ENCODE measurements at places on chromosomes 11 and 22.

- DNase-seq, result no peak
Observed at GRCh38 chr11:75264971-75265370, 24.4 kb downstream of the TPBGL start.

DNA sequence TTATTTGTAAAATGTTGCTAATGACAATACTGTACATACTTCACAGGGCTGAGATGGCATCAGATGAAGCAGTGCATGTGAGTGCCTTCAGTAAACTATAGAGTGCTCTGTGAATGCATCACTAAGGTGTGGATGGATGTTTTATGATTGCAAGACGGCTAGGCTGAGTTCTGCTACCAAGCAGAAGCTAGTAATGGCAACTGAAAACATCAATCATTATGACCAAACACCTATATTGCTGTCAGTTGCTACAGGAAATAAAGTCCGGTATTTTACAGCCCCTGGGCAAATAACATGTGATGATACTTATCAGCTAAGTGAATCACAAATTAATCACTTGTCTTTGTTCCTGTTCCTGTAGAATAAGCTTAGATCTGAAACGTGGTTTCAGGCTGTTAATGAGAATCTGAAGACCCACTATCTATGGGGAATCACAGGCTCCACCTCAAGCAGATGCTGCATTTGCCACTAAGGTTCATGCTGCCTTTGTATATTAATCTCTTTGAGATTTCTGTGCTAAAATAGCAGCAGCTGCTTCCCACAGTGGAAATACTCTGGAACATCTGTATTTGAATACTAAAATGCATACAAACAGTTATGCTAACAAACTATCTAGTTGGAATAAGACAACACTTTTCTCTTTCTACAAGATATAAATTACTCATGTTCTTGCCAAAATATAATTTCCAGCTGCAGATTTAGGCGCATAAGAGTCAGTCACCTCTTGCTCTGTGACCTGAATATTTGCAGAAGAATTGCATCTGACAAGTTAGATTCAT is 254.0 kb upstream of the PITPNB start:
- no peak for DNase-seq

GRCh38 chr11:58609723-58610122 is 12.7 kb upstream of the CNTF start:
- no peak for DNase-seq

DNA sequence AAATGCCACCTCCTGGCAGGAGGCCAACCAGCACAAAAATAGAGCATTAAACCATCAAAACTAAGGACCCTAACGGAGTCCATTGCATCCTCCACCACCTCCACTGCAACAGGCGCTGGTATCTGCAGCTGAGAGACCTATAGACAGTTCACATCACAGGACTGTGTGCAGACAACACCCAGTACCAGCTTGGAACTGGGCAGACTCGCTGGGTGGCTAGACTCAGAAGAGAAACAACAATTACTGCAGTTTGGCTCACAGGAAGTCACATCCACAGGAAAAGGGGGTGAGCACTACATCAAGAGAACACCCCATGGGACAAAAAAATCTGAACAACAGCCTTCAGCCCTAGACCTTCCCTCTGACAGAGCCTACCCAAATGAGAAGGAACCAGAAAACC is 11.6 kb upstream of the TMEM45B start:
- DNase-seq, result no peak

GRCh38 chr11:10324474-10324873 is 19.6 kb downstream of the ADM start:
- no peak for DNase-seq

DNA sequence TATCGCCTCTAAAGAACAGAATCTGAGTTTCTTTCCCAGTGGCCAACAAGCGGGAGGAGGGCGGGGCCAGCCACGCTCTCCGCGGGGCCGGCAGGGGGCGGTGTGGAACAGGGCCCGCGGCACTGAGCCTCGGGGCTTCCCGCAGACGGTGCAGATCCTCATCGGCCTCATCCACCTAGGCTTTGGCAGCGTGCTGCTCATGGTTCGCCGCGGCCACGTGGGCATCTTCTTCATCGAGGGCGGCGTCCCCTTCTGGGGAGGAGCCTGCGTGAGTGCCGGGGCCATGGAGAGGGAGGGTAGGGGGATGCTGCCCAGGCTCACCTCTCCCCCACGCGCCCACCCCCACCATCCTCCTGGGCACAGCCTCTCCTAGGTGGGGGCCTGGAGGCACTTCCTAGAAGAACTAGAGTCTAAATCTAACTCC is 10.7 kb downstream of the MS4A15 start:
- peak; percentile 34 for DNase-seq

DNA sequence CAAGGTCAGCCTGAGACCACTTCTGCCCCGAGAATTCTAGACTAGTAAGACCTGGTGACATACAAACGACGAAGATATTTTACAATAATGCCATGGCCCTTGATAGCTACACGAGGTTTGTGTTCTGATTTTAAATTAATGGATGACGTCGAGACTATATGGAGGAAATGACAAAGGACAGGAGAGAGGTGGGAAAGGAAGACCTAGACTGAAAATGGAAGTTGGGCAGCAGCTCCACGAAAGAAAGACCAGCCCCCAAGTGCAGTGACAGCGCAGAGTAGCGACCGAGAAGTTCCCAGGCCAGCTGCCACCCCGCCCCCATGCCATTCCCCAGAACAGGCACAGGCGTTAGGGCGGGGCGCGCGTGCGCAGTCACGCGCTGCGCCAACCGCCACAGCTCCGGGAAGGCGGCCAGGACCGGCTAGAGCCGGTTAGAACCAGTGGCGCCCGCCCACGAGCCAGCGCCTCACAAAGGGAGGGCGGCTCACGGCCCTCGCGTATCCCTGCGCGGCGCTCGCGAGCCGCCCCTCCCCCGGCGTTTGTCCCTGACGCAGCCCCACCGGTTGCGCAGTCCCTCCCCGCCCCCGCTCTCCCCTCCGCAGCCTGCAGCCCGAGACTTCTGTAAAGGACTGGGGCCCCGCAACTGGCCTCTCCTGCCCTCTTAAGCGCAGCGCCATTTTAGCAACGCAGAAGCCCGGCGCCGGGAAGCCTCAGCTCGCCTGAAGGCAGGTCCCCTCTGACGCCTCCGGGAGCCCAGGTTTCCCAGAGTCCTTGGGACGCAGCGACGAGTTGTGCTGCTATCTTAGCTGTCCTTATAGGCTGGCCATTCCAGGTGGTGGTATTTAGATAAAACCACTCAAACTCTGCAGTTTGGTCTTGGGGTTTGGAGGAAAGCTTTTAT is 1.5 kb upstream of the MALAT1 start:
- DNase-seq, result peak; percentile 99

DNA sequence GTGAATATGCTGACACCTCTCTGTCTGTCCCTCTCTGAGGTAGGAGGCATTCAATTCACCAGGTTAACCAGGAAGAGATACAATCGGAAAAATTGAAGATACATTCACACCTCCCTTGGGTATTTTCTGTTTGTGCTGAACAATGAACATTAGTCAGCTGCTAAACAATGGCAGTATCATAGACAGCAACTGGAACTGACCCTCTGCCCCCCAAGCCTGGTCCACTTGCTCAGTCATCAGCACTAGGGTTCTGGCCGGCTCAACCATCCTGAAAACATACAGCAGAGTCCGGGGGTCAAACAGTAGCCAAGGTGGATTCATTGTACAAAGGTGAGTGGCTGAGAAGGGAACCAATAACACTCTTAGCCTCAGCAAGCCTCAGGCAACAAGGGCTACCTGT is 4.0 kb downstream of the NECTIN1 start:
- DNase-seq, result no peak

DNA sequence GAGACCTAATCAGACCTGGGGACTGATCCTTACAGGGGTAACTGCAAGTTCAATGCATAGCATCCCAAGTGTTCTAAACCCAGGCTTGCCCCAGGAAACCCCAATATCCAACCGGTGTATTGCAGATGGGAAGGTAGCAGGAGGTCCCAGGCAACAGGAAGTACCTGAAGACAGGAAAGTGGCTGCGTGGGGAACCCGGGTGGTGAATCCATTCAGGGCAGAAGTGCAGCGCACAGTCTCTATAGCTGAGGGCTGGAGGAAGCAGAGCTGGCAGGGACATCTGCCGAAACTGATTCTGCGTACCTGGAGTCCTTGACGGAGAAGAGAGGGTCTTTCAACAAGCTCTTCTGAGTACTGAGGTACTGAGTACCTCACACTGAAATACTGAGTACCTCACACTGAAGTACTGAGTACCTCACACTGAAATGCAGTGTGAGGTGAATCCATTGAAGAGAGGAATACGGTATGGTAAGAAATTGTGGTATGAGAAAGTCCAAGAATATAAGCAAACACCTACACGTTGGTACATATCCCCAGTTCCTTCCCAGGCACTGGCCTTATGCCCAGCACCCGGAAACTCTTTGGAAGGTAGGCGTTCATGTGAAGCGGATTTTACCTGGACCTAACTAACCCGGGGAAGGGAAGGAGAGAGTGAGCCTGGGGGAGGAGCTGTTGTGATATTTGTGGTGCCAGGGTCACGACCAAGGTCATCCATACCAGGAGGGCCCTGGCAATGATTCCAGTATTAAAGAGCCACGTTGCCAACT is 20.1 kb downstream of the SCN4B start:
- no peak for DNase-seq

DNA sequence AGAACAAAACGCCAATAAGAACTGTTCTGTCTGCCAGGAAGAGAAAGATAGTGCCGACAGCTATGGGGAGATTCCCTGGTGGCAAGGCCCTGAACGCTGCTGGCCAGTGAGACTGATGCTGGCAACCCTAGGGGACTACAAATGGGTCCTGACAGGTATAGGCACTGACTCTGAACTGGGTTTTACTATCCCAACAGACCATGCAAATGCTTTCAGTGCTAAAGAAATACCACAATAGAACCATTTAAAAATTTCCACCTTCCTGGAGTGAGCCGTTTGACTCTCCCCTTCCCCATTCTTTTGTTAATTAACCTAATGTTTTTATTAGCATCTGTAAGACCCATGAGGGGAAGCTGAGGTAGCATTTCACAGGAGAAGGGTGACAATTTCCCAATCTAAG is 25.7 kb downstream of the USP28 start:
- DNase-seq, result no peak

- no peak for DNase-seq
Observed at GRCh38 chr22:48780597-48781277, 1046.9 kb downstream of the BRD1 start.

DNA sequence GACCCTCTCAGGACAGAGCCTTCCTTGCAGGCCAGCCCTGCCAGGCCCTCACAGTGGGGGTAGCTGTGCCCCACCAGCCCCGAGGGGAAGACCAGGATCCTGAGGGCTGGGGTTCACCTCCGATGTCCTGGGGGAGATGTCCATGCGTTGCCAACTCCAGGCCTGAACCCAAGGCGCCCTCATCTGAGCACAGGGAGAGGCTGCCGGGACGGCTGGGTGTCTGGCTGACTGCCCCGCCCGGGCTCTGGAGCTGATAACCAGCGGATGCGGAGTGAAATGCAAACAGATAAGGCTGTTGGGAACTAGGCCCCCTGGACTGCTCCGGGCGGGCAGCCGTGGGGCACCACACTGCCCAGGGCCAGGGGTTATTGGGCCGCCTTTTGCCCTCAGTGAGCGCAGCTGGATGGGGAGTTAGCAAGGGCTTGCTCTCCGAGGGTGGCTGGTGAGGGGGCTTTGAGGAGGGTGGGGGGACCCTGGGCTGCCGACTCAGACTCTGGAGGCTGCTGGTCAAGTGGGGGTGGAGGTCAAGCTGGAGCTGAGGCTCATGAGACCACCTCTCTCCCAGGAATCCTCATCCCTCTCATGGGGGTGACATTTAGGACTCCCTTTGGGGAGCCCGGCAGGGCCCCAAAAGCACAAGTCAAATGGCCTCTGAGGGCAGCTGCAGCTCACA is 5.6 kb upstream of the MUC6 start:
- DNase-seq, result no peak

DNA sequence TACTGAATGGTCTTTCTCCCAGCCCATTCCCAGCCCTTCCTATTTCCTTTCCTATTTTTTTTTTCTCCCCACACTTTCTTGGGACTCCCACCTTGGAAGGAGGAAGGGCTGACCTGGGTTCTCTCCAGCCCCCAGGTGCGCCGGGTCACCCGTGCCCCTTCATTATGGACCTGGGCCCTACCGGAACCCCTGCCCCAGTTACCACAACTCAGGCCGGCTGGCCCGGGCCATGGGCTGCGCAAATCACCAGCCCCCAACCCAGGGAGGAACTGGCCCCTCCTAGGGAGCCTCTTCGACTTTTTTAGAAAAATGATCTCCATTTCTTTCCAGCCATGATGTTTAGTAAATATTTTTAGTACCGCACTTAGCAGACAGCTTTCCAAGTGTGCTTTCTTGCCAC is 62.2 kb downstream of the MORC2 start:
- no peak for DNase-seq

- DNase-seq, result no peak
Observed at GRCh38 chr22:44719586-44720368, 17.8 kb downstream of the PRR5 start.

DNA sequence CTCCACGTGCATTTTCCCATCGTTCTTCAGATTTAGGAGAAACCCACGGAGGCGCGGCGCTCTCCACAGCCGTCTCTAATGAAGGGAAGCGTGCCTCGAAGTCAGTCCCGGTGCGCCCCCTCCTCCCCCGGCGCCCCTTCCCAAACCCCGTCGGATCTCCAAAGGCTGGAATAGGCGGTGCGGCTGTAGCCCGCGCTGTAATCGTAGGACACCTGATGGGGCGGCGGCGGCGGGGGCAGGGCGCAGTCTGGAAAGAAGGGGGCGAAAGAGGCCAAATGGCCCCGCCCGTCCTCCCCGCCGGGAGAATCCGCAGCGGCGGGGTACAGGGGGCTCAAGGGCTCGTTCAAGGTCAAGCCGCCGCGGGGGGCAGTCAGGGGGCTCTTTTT is 1.3 kb downstream of the FAM181B start:
- no peak for DNase-seq

DNA sequence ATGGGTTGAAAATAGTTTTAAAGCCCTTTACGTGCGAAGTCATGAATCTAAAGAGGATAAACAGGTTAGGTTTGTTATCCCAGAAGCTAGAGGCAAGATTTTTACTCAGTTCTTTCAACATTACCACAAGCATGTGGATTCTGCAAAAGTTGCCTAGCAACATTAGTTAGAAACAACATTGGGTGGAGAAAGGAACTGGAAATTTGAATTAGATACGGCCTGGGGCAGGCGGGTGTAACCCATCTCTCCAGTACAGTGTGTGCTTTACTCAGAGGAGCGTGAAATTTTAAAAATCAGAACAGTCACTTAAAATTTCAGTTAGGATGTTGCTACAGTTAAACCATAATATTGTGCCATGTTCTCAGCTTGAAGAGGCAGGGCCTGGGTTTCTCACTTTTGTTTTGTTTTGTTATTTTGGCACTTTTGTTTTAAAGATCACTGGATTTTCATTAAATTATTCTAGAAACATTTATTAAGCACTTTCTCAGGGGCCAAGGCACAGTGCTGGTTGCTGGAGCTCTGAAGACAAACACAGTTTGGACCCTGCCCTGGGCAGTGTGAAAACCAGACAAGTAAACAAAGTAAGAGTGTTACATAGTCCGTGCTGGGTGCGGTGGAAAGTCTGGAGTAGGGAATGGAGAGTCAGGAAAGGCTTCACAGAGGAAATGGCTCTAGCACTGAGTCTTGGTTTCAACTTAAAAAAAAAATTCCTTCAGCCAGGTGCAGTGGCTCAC is 4.4 kb upstream of the WEE1 start:
- no peak for DNase-seq

DNA sequence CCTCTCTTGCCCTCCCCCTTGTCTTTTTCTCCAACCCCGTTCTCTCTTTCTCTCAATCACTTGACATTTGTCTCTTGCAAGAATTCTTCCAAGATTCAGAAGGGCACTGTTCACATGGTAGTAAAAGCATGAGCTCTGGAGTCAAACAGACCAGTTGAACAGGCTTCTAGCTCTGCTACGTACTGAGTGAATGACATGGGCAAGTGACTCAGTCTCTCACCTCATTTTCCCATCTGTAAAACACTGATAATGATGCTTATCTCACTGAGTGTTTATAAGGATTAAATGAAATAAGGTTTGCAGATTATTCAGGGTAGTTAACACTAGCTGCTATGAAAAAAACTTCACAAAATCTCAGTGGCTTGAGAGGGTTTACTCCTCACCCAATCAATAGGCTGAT is 5.9 kb upstream of the IL10RA start:
- no peak for DNase-seq
